ENCODE measurements at places on chromosomes 3 and 15. TPM values are rescaled to one million over a fixed set of nuclear protein-coding genes. Genes with fewer than 3 reads are reported as not detected.

The TRIM42 gene
- not detected for total RNA-seq

The TGM5 gene
- not detected for total RNA-seq

DNA sequence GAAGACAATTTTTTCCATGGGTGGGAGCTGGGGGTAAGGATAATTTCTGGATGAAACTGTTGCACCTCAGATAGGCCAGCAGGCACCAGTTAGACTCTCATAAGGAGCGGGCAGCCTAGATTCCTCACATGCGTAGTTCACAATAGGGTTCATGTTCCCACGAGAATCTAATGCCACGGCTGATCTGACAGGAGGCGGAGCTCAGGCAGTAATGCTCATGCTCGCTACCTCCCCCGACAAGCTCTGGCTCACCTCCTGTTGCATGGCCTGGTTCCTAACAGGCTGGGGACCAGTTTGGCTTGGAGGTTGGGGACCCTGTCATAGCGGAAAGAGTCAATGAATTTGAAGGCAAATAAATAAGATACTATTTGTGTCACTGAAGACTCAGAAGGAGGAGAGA is 105.5 kb downstream of the PLD1 start:
- H3K27ac ChIP-seq = no peak overlapping the region
- H3K4me3 ChIP-seq = no peak overlapping the region
- no peaks in the 10 kb centered on the region for H3K4me1 ChIP-seq

DNA sequence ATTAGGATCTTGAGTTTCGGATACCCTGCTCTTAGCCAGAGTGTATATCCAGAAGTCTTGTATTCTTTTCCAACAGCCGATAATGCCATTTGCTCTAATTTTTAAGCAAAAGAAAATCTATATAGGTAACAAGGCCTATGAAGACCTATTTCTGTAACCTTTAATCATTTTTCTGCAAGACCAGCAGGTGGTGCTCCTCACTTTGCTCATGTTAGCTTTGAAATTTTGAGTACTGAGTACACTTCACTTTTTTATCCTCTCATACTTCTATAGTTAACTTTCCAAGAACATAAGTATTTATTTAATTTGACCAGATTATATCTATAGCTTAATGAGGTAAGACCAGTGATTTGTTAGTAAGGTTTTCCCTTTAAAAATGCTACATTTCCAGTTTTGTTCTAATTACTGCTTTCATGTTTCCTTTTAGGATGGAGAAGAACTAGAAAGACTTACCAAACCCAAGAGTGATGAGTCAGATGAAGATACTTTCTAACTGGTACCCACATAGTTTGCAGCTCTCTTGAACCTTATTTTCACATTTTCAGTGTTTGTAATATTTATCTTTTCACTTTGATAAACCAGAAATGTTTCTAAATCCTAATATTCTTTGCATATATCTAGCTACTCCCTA is 20.5 kb downstream of the SLC35A5 start:
- no peak for DNase-seq
- H3K4me3 ChIP-seq = no peak overlapping the region
- H3K27me3 ChIP-seq = no peaks in the 10 kb centered on the region
- H3K4me1 ChIP-seq = no peaks in the 10 kb centered on the region
- H3K27ac ChIP-seq = no peak overlapping the region

- H3K27me3 ChIP-seq = peaks cover 63% of the 10 kb centered on the region
- no peaks in the 10 kb centered on the region for H3K4me1 ChIP-seq
- no peaks in the 10 kb centered on the region for H3K36me3 ChIP-seq
- no peak for DNase-seq
- H3K4me3 ChIP-seq = no peak overlapping the region
Observed at GRCh38 chr15:45094358-45094730, 19.6 kb downstream of the DUOX2 start.

The CPN2 gene
- not detected for total RNA-seq

The RPUSD3 gene
- 47.2 TPM for total RNA-seq

All from mesothelial cell of epicardium (in vitro differentiated cells).